Activated CD8-positive, alpha-beta T cell treated with anti-CD3 and anti-CD28 coated beads, Interleukin-2, amount 10 ng/mL, durations not matched to agents 7 days and 5 days (primary cell): ENCODE measurements at places on chromosomes 3 and 15. TPM values are rescaled to one million over a fixed set of nuclear protein-coding genes. Genes with fewer than 3 reads are reported as not detected.

The GOLGA8F gene
- not detected for total RNA-seq

The SQOR gene
- 79.6 TPM for total RNA-seq

DNA sequence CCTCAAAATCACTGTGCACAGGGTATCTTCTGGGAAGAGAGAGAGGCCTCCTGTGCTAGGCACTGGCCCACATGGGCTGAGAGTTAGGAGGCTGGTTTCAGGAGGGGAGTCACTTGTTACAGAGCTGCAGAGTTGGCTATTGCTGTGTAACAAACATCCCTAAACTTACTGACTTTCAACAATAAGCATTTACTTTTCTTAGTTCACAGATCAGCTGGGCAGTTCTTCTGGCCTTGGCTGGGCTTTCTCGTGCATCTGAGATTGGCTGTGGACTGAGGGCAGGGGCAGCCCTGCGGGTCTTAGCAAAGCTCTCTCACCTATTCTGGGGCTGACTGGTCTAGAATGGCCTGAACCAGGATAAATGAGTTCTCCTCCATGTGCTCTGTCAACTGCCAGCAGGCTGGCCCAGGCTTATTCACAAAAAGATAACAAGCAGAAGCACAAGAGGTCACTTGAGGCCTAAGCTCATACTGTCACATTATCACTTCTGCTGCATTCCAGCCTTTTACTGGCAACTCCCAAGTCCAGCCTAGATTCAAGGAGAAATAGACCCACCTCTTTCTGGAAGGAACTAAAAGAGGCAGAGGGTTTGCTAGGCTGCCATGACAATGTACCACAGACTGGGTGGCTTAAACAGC is 17.2 kb upstream of the RBSN start:
- H3K4me1 ChIP-seq: peaks cover 4% of the 10 kb centered on the region
- H3K27me3 ChIP-seq: peaks cover 4% of the 10 kb centered on the region
- DNase-seq: no peak
- no peak overlapping the region for H3K27ac ChIP-seq

GRCh38 chr3:114566767-114567166 is 272.9 kb downstream of the TIGIT start:
- H3K27ac ChIP-seq: no peak overlapping the region
- no peak overlapping the region for H3K4me3 ChIP-seq
- no peaks in the 10 kb centered on the region for H3K36me3 ChIP-seq
- H3K27me3 ChIP-seq: no peaks in the 10 kb centered on the region
- DNase-seq: no peak

- H3K27me3 ChIP-seq: peaks cover 19% of the 10 kb centered on the region
- peaks cover 11% of the 10 kb centered on the region for H3K4me1 ChIP-seq
- H3K4me3 ChIP-seq: no peak overlapping the region
- no peak for DNase-seq
- H3K36me3 ChIP-seq: no peaks in the 10 kb centered on the region
- no peak overlapping the region for H3K27ac ChIP-seq
Measured at GRCh38 chr3:127790882-127791183, 31.5 kb downstream of the MGLL start.

DNA sequence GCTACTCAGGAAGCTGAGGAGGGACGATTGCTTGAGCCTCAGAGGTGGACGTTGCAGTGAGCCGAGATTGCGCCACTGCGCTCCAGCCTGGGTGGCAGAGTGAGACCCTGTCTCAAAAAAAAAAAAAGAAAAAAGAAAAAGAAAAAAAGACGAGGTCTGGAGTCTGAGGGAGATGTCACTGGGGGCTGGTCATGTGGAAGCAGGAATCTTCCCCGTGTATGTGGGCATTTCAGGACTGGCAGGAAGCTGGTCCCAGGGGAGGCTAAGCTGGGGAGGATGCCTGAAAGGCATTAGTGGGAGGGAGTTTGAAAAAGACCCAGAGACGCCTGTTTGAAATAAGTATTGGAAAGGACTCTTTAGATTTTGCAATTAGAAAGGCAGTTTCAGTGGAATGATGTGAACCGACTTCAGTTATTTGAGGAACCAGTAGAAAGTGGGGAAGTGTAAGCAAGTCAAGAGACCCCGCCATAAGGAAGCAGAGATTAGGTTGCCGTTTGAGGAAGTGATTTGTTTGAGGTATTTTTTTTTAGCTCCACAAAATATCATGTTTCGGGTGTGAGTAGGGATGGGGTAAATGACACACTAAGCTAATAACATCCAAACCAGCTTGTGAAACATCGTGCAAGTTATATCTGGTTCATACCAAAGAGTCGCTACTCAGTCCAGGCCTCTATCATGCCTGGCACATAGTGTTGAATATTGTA is 55.5 kb downstream of the ST6GAL1 start:
- peaks cover 55% of the 10 kb centered on the region for H3K36me3 ChIP-seq
- no peak overlapping the region for H3K27ac ChIP-seq
- no peaks in the 10 kb centered on the region for H3K27me3 ChIP-seq
- H3K4me3 ChIP-seq: no peak overlapping the region

DNA sequence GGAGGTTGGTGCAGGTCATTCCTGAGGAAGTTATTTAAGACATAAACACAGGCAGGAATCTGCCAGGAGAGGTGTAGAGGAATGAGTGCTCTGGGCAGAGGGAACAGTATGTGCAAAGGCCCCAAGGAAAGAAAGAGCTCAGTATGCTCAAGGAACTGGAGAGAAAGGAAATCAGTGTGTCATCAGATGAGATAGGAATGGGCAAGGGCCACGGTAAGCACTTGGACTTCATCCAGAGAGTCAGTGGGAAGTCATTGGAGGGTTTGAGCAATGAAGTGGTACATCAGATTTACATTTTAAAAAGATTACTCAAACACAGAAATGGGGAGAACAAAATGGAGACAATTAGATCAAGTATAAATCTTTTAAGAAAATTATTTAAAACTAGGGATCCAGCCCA is 272.2 kb downstream of the ADAMTSL3 start:
- peaks cover 15% of the 10 kb centered on the region for H3K4me1 ChIP-seq
- H3K4me3 ChIP-seq: no peak overlapping the region
- DNase-seq: no peak
